Stomach (tissue), 19 donors: ENCODE measurements at places on chromosomes 4 and X. TPM values are rescaled to one million over a fixed set of nuclear protein-coding genes. Genes with fewer than 3 reads are reported as not detected.
A peak's percentile ranks its signal among the peaks of the same experiment; 100 is the strongest.

Gene ZCCHC12
- 0.25 TPM for polyA plus RNA-seq

Gene PPP2R2C
- not detected for polyA plus RNA-seq

- peaks cover 93% of the 10 kb centered on the region for H3K36me3 ChIP-seq
- no peaks in the 10 kb centered on the region for H3K4me1 ChIP-seq
- H3K27me3 ChIP-seq: no peaks in the 10 kb centered on the region
These were observed 64.0 kb downstream of the ACOX3 start for GRCh38 chr4:8376361-8377102.

DNA sequence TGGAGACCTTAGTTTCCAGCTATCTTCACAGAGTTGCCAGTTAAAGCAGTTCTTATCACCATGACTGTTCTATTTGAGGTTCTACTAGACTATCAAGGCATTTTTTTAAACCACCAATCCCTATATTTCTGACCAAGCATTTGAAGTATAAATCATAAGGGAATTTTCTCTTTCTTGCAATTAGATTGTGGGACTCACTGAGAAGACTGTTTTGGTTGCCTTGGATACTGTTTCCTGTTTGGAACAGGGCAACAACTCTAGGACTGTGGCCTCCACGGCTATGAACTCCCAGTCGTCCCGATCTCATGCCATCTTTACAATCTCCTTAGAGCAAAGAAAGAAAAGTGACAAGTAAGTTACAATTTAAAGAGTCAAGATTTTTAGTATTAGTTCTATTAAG, 11.8 kb downstream of the KIF4A start:
- no peak overlapping the region for H3K4me3 ChIP-seq
- no peaks in the 10 kb centered on the region for H3K36me3 ChIP-seq
- no peaks in the 10 kb centered on the region for H3K27me3 ChIP-seq
- H3K4me1 ChIP-seq: no peaks in the 10 kb centered on the region
- no peak overlapping the region for H3K27ac ChIP-seq
- no peak for DNase-seq

DNA sequence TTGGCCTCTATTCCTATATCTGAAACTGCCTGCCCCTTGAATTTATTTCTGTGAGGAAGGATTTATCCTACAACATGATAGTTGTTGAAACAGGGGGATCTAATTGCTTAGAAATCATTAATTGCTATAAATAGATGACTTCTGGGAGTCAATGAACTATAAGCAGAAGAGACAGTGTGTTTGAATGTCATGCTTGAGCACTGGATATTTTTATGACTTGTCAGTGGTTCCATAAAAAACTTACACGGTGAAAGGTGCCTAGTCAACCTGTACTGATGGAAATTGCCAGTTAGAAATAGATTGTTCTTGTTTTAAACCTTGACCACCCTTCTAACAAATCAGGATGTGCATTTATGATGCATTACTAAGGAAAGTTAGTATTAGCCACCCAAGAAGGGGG, 306.9 kb upstream of the PPARGC1A start:
- DNase-seq: no peak
- H3K4me1 ChIP-seq: no peaks in the 10 kb centered on the region
- no peaks in the 10 kb centered on the region for H3K27me3 ChIP-seq
- H3K36me3 ChIP-seq: no peaks in the 10 kb centered on the region

Gene RAB41
- polyA plus RNA-seq: not detected

DNA sequence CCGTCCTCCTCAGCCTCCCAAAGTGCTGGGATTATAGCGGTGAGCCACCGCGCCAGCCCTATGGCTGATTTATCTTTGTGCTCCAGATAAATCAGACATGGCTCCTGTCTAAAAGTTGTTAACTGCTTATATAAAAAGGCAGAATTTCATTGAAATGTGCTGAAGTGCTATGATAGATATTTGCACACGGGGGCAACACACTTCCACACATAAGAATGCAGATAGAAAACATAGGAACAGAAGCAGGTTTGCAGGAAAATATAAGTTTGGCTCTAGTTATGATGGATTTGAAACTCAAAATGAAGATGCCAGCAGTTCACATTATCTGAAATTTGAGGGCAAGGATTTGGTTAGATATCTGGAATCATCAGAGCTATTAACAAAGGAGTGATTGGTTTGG, 163.1 kb upstream of the SLITRK2 start:
- H3K4me1 ChIP-seq: no peaks in the 10 kb centered on the region
- H3K36me3 ChIP-seq: no peaks in the 10 kb centered on the region
- no peak overlapping the region for H3K27ac ChIP-seq
- H3K27me3 ChIP-seq: no peaks in the 10 kb centered on the region
- no peak overlapping the region for H3K4me3 ChIP-seq
- DNase-seq: no peak

- H3K4me1 ChIP-seq: peaks cover 7% of the 10 kb centered on the region
- no peaks in the 10 kb centered on the region for H3K27me3 ChIP-seq
These were observed 35.3 kb upstream of the TENM3 start for GRCh38 chr4:182207830-182208396.

Gene LARP7
- 31.7 TPM for polyA plus RNA-seq

- no peak overlapping the region for H3K27ac ChIP-seq
- H3K27me3 ChIP-seq: no peaks in the 10 kb centered on the region
- no peaks in the 10 kb centered on the region for H3K4me1 ChIP-seq
- no peak for DNase-seq
- no peak overlapping the region for H3K4me3 ChIP-seq
These were observed 122.6 kb upstream of the ANK2 start for GRCh38 chr4:112926819-112927218.

Gene RPS6KA6
- 0.95 TPM for polyA plus RNA-seq

- no peaks in the 10 kb centered on the region for H3K36me3 ChIP-seq
- H3K4me3 ChIP-seq: no peak overlapping the region
- H3K4me1 ChIP-seq: peaks cover 38% of the 10 kb centered on the region
- H3K27me3 ChIP-seq: no peaks in the 10 kb centered on the region
These were observed 287.5 kb downstream of the CAMK2D start for GRCh38 chr4:113474017-113474416.

GRCh38 chr4:175386776-175387507, 425.1 kb downstream of the GPM6A start:
- H3K4me1 ChIP-seq: no peaks in the 10 kb centered on the region
- no peak overlapping the region for H3K27ac ChIP-seq
- DNase-seq: no peak
- no peaks in the 10 kb centered on the region for H3K27me3 ChIP-seq

GRCh38 chr4:53015681-53016080, 153.6 kb downstream of the RASL11B start:
- H3K27me3 ChIP-seq: no peaks in the 10 kb centered on the region
- H3K4me3 ChIP-seq: no peak overlapping the region
- H3K4me1 ChIP-seq: peaks cover 12% of the 10 kb centered on the region
- H3K27ac ChIP-seq: no peak overlapping the region

GRCh38 chrX:16459008-16459407, 190.9 kb upstream of the S100G start:
- H3K27me3 ChIP-seq: no peaks in the 10 kb centered on the region
- no peaks in the 10 kb centered on the region for H3K36me3 ChIP-seq
- no peak overlapping the region for H3K4me3 ChIP-seq
- no peak overlapping the region for H3K27ac ChIP-seq

DNA sequence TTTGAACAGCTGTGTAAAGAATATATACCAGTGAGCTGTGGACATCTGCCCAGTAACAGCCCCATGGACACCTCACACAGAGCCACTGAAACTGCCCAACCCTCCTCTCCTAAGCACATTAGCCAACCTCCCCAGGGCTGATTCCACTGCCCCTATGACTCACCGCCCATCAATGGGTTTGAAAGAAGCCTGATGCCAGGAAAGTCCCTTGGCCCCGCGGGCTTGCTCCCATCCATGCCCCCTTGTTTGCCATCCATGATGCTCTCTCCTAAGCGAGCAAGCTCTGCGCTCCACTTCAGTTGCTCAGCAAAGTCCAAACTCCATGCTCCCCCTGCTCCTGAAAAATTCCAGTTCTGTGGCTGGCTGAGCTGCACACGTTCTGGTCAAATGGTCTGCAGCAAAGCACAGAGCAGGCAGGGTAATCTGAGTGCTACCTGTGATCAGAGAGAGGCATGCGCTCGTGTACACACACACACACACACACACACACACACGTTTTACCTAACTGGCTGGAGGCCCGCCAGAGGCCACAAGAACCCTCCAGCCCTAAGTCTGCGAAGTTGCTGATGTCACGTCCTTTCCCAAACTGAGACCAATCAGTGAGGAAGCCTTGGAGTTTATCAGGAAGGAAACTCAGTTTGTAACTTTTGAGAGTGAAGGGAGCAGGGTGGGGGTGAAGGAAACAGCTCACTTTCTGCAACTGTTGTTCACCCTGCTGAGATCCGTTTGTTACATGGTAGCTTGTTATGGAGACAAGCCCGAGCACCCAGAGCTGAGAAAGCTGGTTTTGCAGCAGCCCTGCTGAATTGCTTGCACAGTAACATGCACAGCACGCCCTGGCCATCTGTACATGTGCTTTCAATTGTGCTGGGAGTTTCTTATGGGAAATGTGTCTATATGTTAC, at the start of gene ASB9:
Gene ASB9, minus strand, starts transcription at position 466 of the 904 bp plus-strand sequence. Its CDS starts 209 bp downstream, at position 257.
- no peaks in the 10 kb centered on the region for H3K36me3 ChIP-seq
- peak; percentile 71 for DNase-seq

DNA sequence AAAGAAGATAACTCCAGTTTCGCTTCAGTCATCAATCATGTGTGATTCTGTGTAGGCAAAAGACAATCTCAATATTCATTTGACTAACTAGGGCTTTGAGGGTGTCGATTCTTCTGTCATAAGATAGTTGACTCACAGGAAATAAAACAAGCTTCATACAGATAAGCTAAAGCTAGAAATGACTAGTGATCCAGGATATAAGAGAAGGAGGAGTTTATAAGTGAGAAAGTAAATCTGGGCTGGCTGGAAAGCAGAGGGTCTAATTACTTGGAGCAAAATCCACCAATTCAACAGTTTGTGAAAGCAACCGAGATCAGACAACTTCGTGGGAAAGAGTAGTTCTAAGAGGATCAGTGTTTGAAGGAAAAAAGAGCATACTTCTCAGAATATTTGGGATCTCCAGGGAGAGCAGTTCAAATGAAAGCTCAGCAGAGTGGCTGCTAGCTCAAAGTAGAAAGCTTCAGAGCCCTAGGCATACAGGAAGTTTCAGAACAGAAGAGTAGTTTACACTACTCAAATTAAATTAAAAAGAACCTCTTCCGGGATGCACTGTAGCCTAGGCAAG, 429.3 kb downstream of the INPP4B start:
- H3K27me3 ChIP-seq: no peaks in the 10 kb centered on the region
- no peak overlapping the region for H3K4me3 ChIP-seq
- no peak for DNase-seq
- no peaks in the 10 kb centered on the region for H3K36me3 ChIP-seq
- no peaks in the 10 kb centered on the region for H3K4me1 ChIP-seq

Gene SNX12
- polyA plus RNA-seq: 47.2 TPM

DNA sequence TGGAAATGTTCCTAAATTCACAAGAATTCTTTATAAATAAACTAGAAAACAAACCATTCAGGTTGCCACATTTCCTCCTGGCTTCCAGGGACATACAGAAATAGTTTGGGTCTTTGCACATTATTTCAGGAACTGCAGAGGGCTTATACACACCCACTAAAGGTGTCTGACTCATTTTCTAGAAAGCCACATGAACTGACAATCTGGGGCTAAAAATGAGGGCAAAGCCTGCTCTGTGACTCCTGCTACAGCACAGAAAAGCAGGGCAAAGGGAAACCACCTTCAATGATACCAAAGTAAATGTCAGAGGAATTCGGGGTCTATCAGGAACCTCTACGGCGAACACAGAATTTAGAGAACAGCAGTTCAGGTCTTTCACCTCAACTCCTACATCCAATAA, 112.2 kb upstream of the MAP3K15 start:
- no peaks in the 10 kb centered on the region for H3K36me3 ChIP-seq
- H3K27ac ChIP-seq: no peak overlapping the region
- no peak for DNase-seq
- peaks cover 5% of the 10 kb centered on the region for H3K27me3 ChIP-seq

Gene SPANXN3
- not detected for polyA plus RNA-seq

GRCh38 chr4:84481860-84482245, 17.2 kb downstream of the NKX6-1 start:
- no peaks in the 10 kb centered on the region for H3K36me3 ChIP-seq
- peaks cover 34% of the 10 kb centered on the region for H3K4me1 ChIP-seq
- DNase-seq: no peak
- H3K27me3 ChIP-seq: peaks cover 67% of the 10 kb centered on the region
- peak overlapping the region; percentile 11 for H3K4me3 ChIP-seq
- H3K27ac ChIP-seq: no peak overlapping the region

Gene TSPAN7
- 3.6 TPM for polyA plus RNA-seq

Gene ARHGAP6
- polyA plus RNA-seq: 2.2 TPM

GRCh38 chrX:119500061-119500800, 32.0 kb downstream of the SLC25A5 start:
- H3K27ac ChIP-seq: no peak overlapping the region
- no peaks in the 10 kb centered on the region for H3K36me3 ChIP-seq
- H3K4me1 ChIP-seq: peaks cover 8% of the 10 kb centered on the region
- no peaks in the 10 kb centered on the region for H3K27me3 ChIP-seq
- no peak overlapping the region for H3K4me3 ChIP-seq

DNA sequence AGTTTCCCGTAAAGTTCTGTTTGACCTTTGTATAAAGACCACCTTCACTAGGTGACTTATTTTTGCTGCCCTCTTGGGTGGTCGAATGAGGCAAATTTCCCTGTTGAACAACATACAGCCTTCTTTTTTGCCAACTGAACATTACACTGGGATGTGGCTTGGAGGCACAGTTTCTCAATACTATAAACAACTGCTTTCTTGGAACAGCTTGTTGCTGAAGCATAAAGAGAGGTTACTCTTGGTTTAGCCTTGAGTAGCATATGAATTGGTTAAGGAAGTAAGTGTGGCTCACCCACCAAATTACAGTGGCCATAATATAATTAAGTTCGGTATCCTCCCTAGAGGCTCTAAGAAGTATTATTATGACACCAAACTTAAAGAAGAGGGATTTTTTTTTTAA, 40.0 kb downstream of the HHIP start:
- H3K36me3 ChIP-seq: no peaks in the 10 kb centered on the region
- no peaks in the 10 kb centered on the region for H3K4me1 ChIP-seq
- H3K27me3 ChIP-seq: no peaks in the 10 kb centered on the region
- H3K4me3 ChIP-seq: no peak overlapping the region
- DNase-seq: no peak
- H3K27ac ChIP-seq: no peak overlapping the region

DNA sequence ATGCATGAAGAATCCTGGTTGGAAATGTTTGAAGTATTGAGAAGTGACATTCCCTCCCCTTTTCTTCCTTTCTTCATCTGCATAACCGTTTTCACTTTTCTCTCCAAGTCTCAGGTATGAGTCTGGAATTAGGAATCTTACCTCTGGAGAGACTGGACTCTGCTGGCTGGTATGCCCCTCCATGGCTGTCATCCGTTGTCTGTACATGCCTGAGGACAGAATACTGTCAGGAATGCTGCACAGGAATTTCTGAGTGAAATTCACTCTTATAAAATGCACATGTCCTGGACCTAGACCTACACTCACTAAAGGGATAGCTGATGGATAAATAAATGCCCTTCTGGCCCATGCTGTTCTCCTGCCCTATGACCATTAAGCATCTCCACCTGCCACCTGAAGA, 179.5 kb downstream of the MSN start:
- H3K4me3 ChIP-seq: no peak overlapping the region
- no peaks in the 10 kb centered on the region for H3K36me3 ChIP-seq
- H3K27me3 ChIP-seq: no peaks in the 10 kb centered on the region
- no peaks in the 10 kb centered on the region for H3K4me1 ChIP-seq
- no peak for DNase-seq
- H3K27ac ChIP-seq: no peak overlapping the region
